ENCODE measurements at places on chromosomes 5 and 9.
A peak's percentile ranks its signal among the peaks of the same experiment; 100 is the strongest.

GRCh38 chr5:6222121-6222520, 156.2 kb downstream of the MED10 start:
- DNase-seq, result no peak

- no peak for DNase-seq
Measured at GRCh38 chr5:62421414-62421813, 8.9 kb downstream of the IPO11 start.

GRCh38 chr5:3886524-3887451, 291.2 kb downstream of the IRX1 start:
- DNase-seq, result no peak

GRCh38 chr5:115229606-115230005, 33.1 kb downstream of the PGGT1B start:
- no peak for DNase-seq

GRCh38 chr9:73583576-73583975, 431.9 kb downstream of the ANXA1 start:
- no peak for DNase-seq

DNA sequence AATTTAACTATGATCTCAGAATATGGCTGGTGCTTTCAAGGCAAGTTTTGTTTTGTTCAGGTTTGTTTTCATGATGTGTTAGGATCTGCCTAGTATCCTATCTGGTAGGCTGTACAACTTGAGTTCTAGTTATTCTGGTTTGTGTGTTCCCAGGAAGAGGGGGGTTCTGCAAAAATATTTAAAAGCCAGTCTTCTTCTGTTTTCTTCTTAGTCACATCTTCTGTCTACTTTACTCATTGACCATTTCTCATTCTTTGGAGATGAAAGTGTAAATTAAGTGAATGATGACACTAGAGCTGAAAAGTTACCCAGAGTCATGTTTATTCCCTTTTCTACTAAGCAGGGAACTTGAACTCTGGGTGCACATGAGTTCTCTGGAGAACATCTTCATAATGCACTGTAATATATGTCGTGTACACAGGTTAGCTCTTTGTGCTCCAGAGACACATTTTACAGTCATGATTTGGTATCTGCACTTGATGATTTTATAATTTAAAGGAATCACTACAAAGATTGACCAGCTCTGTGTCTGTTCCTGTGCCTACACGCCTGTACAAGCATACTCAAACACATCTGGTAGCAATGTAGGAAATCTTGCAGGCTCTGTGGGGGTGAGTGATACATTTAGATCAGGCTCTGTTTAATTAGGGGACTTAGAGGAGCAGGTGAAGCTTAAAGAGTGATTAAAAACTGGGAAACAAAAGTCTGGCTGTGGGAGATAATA, 5.0 kb downstream of the SMAD5 start:
- DNase-seq, result no peak

GRCh38 chr5:92662741-92663140, 918.3 kb downstream of the NR2F1-AS1 start:
- DNase-seq, result no peak

DNA sequence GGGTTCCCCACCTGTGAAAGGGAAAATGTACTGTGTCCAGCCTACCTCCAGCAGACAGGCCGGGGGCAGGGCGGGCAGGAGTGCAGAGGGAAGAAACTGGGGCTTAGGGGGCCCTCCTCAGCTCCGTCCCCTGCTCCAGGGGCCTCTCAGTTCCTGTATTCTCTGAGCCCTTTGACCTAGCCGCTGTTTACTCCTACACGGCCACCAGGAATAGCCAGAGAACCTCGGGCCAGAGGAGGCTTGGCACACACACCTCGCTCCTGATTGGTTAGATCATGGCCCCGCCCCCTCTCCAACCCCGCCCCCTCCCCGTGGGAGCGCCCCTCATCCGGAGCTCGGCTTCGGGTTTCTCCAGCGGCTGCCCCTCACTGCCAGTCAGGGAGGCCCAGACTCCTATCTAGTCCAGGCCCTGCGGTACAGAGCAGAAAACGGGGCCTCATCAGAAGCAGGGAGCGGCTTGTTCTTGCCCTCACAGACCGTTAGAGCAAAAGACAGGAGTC, 2.2 kb downstream of the ST6GALNAC6 start:
- peak; percentile 47 for DNase-seq

DNA sequence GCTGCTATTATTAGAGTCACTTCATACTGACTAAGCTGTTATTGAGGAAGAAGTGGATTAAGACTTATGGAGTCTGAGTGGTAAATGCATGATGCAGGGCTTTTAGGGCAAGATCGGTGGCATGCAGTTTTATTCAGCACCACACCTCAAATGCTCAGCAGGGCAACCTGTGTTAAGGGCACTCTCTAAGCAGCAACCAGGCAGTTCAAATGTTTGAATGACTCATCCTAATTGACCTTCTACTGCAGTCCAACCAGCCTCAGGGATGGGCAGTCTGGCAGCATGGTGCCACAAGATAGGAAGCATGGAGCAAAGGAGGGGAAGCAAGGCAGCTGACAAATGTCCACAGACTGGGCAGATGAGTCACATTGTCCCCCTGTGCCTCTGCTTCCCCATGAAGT, 80.2 kb upstream of the MIER3 start:
- no peak for DNase-seq

DNA sequence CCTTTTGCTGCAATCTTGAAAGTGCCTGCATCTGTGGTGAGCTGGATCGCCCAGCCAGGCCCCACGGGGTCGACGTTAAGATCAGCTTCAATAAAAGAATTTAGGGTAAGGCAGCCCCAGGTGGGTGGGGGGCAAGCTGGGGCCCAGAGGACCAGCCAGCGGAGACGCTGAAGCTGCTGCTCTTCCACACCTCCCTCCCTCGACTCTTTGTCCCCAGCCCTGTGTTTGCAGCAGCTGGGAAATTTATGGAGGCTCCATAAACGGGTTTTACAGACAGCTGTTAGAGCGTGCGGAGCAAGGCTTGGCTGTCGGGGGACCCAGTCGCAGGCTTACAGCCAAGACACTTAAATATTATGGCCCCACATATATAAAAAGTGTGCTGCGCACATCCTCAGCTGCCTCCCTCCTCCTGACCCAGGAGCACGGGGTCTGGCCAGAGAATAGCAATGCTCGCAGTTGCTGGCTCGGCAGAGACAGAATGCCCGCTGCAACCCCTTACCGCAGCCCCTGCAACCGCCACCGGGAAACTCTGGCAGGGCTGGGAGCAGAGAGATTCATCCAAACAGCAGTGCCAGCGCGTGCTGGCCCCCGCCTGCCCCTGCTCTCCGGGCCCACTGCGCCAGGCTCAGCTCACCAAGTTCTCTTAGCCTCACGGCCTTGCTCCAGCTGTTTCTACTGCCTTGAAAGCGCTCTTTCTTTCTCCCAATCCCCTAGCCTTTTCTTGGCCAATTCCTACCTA, 28.4 kb upstream of the MVB12B start:
- DNase-seq, result no peak

DNA sequence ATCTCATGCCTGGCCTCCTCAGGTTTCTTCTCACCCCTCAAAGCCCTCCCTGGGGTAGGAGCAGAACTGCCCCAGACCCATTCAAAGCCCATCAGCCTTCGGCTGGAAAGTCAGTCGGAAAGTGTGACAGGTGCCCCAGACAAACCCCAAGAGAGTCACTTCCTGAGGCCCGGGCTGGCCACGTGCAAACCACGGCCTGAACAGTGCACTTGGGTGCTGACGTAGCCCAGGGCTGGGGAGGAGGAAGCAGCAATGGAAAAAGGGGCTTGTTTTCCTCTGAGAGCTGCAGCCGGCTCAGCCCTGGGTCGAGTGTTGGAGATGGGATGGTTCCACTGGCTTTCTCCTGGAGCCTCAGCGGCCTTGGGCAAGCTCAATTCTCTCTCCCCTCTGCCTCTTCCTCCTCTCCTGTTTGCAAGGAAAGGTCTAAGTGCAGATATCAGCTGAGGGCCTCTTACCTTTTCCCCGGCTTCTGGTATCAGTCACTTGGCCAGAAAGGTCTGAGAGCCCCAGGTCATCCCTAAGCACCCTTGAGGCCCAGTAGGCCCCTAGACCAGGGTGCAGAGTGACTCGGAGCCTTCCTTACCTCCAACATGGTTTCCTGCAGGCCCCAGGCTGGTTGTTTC, 5.9 kb upstream of the EGR1 start:
- peak; percentile 95 for DNase-seq

GRCh38 chr9:127143920-127144465, 21.6 kb upstream of the ANGPTL2 start:
- no peak for DNase-seq

DNA sequence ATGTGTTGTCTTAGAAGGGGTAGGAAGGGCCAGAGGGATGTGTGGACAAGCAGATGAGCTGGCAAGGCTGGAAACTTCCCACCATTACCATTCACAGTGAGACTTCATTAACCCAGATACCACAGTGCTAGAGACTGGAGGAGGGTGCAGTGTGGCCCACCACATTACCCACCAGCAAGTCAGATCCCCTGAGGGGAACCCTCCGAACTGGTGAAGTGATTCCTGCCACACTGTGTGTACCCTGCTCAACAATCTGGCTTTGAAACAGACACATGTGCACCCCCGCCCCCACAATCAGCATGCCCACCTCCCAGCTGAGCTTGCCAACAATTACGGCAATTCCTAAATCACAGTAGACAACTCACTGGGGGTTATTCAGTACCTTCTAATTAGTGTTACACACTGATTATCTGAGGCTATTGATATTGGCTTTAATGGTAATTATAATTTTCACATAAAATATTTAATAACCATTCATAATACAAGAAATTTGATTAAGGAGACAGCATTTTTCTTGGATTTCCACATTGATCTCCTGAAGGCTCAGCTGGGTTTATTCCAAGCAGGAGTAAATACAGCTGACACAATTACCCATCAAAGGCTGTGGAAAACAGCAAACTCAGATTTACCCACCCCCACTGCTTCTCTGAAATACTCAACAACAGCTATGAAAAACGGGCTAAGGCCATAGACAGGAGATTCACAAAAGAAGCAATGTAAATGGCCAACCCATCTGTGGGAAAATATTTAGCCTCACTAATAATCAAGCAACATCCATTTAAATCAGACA, 169.3 kb upstream of the FSTL4 start:
- DNase-seq, result no peak

DNA sequence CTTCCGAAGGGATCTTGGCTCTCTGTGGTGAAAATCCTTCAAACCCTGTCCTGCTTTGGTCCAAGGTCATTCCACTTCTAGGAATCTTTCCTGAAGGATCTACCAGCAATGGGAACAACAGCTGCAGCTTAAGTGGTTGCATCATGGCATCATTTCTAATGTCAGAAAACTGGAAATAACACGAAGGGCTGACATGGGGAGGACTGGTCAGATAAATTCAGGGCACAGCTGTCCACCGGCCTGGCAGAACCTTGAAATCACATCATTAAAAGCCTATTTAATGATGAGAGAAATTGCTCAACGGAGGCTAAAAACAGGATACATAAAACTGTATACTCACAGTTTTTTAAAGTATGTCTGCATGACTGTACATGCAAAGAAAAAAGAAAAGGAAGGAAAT, 28.3 kb downstream of the OLFML2A start:
- DNase-seq, result no peak

DNA sequence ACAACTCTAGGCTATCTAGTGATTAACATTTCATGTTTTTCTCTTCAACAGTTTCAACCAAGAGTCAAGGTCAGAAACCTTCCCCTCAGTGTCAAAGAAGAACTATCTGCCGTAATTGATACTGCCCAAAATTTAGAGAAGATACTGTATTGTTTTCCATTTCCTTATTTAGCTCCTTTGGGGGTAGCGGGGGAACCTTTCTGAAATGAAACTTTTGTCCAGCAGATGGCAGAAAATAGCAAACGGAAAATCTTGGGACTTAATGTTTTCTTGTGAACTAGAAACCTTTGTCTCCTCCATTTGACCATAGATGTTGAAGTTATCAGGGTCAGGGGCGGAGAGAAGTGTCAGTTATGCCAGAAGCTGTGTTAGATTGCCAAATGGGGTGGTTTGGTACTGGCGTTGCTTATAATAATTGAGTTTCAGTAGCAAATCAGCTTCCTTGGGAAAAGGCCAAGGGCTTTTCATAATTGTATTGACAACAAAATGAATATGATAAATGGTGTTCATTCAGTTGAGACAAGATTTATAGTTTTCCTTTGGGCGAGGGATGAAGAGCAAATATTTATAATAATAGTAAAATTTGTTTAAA, 101.7 kb upstream of the TLX3 start:
- DNase-seq, result peak; percentile 4

DNA sequence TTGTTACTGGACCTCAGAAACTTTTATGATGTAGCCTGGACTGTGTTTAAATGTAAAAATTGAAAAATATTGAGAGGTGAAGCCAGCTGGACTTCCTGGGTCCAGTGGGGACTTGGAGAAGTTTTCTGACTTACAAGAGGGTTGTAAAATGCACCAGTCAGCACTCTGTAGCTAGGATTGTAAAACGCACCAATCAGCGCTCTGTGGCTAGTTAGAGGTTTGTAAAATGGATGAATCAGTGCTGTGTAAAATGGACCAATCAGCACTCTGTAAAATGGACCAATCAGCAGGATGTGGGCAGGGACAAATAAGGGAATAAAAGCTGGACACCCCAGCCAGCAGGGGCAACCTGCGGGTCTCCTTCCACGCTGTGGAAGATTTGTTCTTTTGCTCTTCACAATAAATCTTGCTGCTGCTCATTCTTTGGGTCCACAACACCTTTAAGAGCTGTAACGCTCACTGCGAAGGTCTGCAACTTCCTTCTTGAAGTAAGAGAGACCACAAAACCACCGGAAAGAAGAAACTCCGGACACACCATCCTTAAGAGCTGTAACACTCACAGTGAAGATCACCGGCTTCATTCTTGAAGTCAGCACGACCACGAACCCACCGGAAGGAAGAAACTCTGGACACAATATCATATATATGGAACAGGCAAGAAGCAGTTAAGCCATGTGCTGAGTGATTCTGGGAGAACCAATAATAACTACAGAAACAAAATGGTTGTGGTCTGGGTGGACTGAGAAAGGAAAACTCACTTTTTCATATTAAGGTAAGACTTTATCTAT, 201.3 kb downstream of the GABRG2 start:
- no peak for DNase-seq

- DNase-seq, result no peak
Measured at GRCh38 chr9:21096901-21097255, 19.1 kb upstream of the IFNB1 start.

DNA sequence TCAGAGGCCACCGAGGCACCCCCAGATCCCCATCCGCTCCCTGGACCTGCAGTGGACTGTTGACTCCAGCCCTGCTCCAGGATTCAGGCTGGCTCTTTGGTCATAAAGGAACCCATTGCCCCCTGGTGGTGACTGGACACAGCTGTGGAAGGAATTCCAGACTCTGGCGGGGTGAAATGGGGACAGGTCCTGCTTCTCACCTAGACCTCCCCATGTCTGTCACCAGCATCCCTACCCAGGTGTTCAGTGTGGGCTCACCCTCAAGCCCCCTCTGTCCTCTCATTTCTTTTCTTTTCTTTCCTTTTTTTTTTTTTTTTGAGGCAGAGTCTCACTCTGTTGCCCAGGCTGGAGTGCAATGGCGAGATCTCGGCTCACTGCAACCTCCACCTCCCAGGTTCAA, 25.5 kb upstream of the STXBP1 start:
- DNase-seq, result peak; percentile 73
